ENCODE measurements at places on chromosomes 2 and 18.
A peak's percentile ranks its signal among the peaks of the same experiment; 100 is the strongest.

DNA sequence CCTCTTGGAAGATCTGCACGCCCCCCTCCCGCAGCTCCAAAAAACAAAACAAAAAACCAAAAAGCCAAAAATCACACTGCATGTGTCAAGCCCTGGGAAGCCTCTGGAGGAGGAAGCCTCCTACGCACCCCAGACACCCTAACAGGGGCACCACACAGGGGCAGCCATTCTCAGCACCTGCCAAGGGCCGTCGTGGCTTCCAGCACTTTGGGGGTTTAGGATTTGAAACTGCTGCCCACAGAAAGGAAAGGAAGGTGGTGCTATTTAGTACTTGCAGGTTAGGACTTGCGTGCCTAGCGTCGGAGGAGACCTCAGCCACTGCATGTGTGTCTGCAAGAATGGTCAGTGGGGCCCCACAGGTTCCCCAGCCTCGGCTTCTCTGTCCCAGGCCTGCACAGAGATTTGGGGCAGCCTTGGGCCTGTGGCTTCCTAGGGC lies 419 bp upstream of the GPR55 start:
- DNase-seq, result no peak

- no peak for DNase-seq
These were observed 242.1 kb upstream of the MYT1L start for GRCh38 chr2:2573205-2573604.

DNA sequence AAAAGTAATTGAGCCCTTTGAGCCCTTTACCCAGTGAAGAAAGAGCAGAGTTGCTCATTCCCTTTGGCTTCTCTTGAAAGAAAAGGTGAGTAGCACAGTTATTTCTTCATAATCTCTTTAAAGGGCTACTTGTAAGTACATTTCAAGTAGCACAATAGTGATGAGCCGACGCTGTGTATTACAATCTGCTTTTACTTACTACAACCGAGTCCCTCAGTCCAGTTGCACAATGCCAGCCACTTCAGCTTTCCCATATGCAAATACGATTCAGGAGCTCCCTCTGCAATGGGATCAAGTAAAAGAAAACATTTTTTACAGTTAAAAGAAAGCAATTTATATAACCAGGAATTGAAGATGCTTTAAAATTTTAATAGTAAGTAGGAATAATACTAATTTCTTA lies 868.5 kb downstream of the RNF144A start:
- no peak for DNase-seq

- DNase-seq, result no peak
These were observed 71.2 kb downstream of the STK25 start for GRCh38 chr2:241437179-241437578.

GRCh38 chr2:187338679-187339121 lies 109.4 kb downstream of the CALCRL start:
- DNase-seq, result no peak

GRCh38 chr2:226526716-226527115 lies 272.9 kb downstream of the IRS1 start:
- DNase-seq, result no peak

- no peak for DNase-seq
These were observed 70.7 kb upstream of the FZD7 start for GRCh38 chr2:201962774-201963562.

DNA sequence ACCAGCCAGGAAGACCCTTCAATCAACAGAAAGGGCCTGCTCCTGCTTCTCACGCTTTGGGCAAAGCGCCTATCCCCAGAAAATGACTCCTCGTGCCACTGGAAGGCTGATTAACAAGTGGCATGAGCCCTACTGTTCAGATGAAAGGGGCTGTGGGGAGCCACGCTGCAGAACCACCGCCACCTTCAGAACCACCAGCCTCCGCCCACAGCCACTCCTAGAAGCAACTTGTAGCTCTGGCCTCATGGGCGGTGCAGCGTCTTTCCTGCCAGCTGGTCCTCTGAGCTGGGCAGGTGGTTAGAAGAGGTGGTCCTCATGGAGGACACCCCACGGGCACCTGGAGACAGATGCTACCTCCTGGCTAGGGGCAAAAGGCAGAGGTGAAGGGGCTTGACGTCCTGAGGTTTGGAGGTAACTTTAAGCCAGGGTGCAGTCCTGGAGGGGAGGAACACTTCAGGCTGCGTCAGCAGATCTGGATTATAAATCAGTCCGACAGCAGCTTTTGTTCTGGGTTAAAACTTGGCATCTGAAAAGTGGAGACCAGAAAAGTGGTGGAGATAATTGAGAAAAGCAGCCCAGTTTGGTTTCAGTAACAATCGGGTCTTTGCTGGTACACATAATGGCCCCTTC lies 861 bp upstream of the SEMA4C start:
- DNase-seq, result no peak

DNA sequence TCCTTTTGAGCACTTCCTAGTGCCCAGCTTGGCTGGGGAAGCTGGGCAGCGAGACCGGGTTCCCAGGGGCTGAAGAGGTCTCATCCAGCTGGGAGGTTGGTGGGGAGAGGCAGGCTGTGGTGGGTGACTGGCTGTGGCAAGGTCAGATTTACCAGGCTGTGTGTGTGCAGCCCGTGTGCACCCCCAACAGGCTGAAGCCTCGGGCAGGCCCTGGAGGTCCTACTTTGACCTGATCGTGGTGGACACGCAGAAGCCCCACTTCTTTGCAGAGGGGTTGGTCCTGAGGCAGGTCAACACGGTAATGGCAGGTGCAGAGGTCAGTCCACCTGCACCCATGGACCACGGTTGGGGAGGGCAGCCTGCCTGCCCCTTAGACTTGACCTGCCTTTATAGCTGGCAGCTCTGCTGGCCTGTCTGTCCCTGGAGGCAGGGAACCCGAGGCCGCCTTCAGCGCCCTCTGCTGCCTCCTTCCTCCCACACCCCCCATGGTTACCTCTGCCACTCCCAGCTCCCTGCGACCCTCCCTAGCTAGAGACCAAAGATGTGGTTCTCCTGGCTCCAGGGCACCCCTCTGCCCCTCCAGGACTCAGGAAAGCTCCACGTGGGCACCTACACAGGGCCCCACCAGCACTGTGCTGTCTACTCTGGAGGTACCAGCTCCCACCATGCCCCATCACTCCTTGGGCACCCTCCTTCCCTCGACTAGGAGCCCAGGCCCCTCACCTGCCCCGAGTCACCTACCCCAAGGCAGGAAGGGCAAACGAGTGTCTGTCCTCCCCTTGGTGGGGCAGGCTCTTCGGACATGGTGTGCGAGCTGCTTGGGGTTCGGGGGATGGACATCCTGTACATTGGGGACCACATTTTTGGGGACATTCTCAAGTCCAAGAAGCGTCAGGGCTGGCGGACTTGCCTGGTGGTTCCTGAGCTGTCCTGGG lies 4.0 kb downstream of the NT5DC4 start:
- DNase-seq, result peak; percentile 23

DNA sequence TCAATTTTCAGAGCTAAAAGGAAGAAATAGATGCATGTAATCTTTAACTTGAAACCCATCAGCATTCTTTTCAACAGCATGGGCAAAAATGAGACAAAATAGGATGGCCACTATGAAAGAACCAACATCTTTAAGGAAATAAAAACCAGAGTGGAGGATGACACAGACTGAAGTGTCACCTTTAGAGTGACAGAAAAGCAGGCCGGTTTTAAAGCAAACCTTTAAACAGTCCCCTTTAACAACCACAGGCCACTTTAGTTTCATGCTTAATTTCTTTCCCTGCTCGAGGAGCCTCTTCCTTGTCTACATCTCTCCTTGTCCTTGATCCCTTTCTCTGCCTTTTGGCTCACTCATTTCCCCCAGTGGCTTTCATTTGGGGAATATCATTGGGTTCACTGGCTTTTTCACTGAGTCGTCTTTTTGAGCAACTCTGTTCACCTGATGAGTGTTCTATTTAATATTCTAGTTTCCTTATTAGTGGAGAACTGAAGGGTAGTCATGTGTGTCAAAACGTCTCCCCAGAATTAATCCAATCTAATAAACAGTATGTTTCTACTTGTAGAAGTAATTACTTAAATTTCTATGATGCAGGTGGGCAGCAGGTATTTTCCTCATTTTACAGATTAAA lies 72.5 kb downstream of the DOCK10 start:
- DNase-seq, result no peak

- DNase-seq, result no peak
These were observed 58.4 kb upstream of the POMC start for GRCh38 chr2:25226827-25227226.

- DNase-seq, result no peak
These were observed 112.5 kb downstream of the FAM210A start for GRCh38 chr18:13613591-13614501.

DNA sequence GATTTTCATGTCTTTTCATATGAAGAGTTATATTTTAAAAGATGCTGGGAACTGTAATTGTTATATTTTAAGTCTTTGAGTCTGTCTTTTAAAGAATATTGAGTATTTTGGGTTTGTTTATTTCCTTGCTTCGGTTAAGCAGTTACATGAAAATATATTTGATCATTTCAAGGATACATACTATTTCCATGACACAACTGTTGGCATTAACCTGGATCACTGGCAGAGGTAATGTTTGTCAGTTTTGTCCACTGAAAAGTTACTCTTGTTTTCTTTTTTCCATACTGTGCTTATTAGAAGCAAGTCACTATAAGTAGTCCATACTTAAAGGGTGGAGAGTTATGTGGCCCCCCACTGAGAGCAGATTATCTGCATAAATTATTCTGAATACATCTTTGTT lies 1142.0 kb upstream of the TMEFF2 start:
- DNase-seq, result no peak

GRCh38 chr2:141029428-141030078 lies 1101.3 kb downstream of the LRP1B start:
- no peak for DNase-seq

DNA sequence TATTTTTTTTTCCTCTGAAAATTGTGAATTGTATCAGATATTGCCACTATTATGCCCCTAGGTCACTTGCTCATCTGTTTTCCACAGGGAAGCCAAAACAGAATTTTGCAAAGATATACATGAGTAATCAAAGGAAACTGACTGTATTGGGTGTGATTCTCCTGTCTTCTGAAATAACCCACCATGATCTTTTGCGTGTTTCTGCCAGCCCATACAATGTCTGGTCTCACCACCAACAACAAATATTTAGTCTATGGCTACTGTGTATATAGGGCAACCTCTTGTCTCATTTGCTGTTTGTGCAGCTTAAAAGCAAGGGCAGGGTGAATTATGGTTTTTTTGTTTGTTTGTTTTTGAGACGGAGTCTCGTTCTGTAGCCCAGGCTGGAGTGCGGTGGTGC lies 26.5 kb downstream of the EPAS1 start:
- DNase-seq, result no peak

GRCh38 chr18:4445902-4446301 lies 9.2 kb downstream of the DLGAP1 start:
- DNase-seq, result no peak

Data from Kasumi-1 (cell line).